ENCODE measurements at places on chromosomes 5 and 9. TPM values are rescaled to one million over a fixed set of nuclear protein-coding genes. Genes with fewer than 3 reads are reported as not detected.

DNA sequence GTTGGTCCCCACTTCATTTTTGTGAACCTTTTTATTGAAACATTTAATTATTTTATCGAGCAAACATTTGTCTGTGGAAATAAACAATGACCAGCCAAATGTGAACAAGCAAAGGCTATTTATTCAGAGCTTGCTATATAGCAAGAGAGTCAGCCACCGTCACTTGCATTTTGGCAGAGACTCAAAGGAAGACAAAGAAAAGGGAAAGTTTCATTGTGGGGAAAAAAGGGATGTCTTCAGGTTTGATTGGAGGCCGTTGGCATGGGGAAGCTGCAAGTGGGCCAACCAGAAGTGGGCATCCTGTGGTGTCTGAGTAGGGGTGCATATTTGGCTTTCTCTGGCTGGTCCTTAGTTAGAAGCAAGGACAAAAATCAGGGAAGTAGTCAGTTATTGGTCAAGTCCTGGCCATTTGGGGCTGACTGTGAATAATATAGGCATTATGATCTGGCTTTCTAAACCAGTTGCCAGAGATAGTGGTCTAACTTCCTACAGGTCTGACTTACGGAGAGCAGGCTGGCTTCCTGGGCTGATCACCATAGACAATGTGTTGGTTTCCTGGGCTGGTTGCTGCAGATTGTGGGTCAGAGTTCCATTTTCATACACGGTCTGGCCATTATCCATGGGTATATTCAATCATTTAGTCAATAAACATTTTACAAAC lies 16.6 kb downstream of the ENC1 start:
- no peak for DNase-seq

ORM1 gene
- total RNA-seq, result 0.51 TPM

WHRN gene
- total RNA-seq, result 0.49 TPM

GPR150 gene
- not detected for total RNA-seq

DNA sequence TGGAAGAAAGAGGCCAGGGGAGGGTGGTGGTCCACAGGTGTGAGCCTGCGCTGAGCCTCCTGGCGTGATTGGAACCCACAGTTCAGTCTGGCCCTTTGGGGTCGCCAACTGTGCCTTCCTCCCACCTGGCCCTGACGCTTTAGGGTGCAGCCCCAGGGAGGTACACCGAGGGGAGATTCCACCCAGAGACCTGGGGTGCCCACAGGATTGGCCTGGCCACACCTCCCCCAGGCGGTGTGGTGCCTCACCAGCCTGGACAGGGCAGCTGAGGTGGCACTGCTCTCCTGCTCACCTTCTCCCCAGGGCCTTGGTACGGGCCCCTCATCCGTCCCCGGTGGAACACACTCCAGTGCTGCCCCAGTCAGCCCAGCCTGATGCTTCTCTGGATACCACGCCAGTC lies 1.0 kb upstream of the CLIC3 start:
- DNase-seq, result no peak

HSDL2 gene
- 270 TPM for total RNA-seq

DNA sequence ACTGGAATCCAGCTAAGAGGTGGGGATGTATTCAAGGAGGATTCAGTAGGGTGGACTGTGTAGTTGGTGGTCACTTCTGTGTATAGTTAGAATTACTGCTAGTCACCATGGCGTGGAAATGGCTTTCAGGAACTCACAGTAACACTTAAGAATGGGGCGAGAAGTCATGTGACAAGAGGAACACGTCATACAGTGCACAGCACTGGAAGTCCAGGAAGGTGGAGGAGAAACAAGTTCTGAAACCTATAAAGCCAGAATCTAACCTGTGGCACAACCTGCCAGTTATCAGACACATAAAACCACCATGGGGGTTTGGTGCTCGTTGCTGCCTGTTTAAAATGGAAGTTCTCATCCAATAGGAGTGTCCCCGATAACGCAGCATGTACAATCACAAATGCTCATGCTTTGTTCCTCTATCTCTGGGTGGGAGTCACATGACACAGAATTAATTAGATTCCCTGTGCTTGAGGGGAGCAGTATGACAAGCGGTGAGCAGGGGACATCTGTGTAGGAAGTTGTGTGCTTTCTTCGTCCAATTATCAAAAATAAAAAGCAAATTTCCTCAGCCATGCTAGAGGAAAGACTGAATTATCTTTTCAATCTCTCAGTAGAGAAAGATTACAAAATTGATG lies 193.0 kb downstream of the SPOCK1 start:
- DNase-seq, result no peak

PAPPA gene
- total RNA-seq, result 1.1 TPM

GRCh38 chr5:149217096-149217802 lies 54.4 kb upstream of the AFAP1L1 start:
- no peak for DNase-seq

Data from Right ventricle myocardium inferior (tissue), 1 donor.